ENCODE measurements at places on chromosomes 13 and 19.

- no peak for DNase-seq
Observed at GRCh38 chr19:681029-682019, 5.1 kb downstream of the FSTL3 start.

- DNase-seq: no peak
Observed at GRCh38 chr19:15303105-15303780, 29.1 kb downstream of the BRD4 start.

- no peak for DNase-seq
Observed at GRCh38 chr19:54883228-54883627, 9.2 kb downstream of the FCAR start.

DNA sequence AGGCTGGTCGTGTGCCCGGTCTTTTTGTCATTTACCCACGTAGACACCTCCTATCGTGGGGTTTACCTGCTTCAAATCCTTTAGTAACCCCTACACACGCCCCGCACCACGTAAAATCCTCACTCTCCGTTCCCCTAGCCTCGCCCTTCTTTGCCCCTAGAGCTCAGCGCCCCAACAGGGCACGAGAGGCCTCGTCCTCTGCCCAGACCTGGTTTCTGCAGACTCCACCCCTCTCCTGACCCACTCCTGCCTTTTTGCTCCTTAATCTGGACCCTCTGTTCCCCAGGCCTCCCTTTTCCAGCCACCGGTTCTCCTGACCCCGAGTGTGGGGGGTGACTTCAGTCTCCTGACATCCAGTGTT lies 412 bp downstream of the ZNF528 start:
- DNase-seq: no peak

DNA sequence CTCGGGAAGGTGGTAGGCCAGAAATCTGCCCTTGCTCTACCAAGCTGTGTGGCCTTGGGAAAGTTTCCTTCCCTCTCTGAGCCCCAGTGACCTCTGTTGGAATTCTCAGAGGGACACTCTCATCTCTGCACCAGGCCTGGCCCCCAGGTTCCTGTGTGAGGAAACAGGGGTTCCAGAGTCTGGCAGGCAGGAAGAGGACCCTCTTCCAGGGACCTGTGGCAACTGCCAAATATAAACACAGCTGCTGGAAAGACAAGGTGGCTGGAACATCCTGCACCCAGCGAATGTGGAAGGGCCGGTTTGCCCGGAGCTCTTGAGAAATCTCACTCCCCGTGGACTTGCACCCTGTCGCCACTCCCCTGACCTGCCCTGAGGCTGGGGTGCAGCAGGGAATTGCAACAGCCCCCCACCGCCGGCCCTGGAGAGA lies 52.8 kb downstream of the GADD45B start:
- DNase-seq: no peak

DNA sequence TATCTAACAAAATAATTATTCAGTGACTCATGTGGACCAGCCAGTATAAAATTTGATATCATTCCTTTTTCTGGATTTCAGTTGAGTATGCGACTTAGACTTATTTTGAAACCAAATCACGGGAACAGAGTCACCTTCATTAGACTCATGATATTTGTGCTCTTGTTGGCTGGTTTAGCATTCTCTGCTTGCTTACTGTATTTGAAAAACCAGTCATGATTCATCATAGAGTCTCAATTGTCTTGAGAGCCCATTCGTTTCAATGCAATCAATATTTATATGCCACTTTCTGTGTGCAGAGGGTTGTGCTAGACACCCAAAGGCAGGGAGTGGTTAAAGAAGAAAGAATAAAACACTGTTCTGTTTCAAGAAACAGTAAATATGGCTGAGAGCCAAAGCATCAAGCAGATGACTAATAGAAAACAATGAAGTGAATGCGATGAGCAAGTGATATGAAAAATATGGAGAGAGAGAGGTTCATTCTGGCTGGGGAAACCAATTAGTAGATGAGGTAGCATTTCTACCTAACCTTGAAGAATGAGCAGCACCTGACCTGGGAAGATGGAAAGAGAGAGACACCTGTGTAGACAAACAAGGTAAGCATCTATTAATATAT lies 99.6 kb upstream of the MBNL2 start:
- DNase-seq: no peak

GRCh38 chr13:100513987-100514670 lies 74.5 kb downstream of the GGACT start:
- DNase-seq: no peak

GRCh38 chr19:34481861-34482379 lies 362 bp downstream of the WTIP start:
- no peak for DNase-seq

DNA sequence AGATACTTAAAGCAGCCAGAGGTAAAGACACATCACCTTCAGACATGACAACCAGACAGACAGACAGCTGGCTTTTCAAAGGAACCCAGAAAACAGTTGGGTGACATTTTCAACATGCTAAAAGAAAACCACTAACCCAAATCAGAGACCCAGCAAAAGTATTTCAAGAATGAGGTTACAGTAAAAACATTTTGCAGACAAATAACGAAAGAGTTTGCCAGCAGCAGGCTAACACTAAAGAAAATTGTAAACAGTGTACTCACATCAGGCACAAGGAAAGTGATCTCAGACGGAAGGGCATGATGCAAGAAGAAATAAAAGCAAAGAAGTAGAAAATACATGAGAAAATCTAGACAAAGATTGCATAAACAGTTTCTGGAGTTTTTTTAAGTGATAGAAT lies 46.4 kb downstream of the AP1M1 start:
- DNase-seq: no peak

DNA sequence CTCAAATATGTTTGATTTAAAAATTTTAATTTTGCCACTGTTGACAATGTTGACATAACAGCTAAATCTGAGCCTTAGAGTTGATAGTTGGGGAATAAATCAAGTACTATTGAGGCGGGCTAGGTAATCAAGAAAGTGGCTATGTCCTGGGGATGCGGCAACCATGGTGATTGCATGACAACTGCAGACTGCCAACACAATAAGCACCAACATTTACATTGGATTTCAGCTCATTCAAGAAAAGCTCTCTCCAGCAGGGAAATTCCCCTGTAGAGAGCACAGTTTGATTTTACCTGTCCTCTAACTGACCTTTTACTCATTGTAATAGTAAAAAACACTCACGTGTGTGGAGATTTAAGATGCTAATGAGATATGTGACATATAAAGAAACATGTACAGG lies 63.1 kb downstream of the ZNF100 start:
- DNase-seq: no peak

- DNase-seq: no peak
Observed at GRCh38 chr13:69970520-69970919, 137.1 kb upstream of the ATXN8OS start.

- no peak for DNase-seq
Observed at GRCh38 chr19:17026706-17027534, at the start of gene CPAMD8. CPAMD8 (minus strand) TSS chr19:17026810; CDS start chr19:17026642, 168 bp downstream.
